ENCODE measurements at places on chromosomes 12 and 14. TPM values are rescaled to one million over a fixed set of nuclear protein-coding genes. Genes with fewer than 3 reads are reported as not detected.

Gene GRIN2B
- total RNA-seq: not detected

Gene TSHR
- total RNA-seq: not detected

Gene ACVR1B
- 18.8 TPM for total RNA-seq

Gene PLA2G1B
- total RNA-seq: not detected

Measured in epithelial cell of alveolus of lung (primary cell).